ENCODE measurements at places on chromosomes 5 and 9.

GRCh38 chr5:96242571-96242970 is 190.5 kb downstream of the PCSK1 start:
- DNase-seq, result no peak

DNA sequence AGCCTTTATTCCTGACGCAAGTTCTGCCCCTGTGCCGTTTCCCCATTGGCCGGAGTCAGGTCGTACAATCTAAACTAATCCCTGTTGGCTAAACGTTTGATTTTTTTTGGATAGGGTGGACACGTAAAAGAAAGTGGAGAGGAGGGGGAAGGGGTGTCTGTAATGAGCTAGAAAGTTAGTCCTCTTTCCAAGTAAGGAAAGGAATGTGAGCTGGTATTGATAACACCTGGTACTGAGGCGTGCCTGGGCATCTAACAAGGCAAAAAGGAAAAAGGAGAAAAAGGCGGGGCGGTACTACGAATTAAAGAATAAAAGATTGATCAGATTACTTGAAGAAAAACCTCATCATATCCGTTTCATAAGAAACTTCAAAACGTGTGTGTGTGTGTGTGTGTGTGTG is 665.2 kb downstream of the ANXA1 start:
- no peak for DNase-seq

GRCh38 chr9:129151469-129151868 is 26.6 kb downstream of the IER5L start:
- no peak for DNase-seq

GRCh38 chr5:4758550-4758949 is 381.6 kb upstream of the ADAMTS16 start:
- no peak for DNase-seq

DNA sequence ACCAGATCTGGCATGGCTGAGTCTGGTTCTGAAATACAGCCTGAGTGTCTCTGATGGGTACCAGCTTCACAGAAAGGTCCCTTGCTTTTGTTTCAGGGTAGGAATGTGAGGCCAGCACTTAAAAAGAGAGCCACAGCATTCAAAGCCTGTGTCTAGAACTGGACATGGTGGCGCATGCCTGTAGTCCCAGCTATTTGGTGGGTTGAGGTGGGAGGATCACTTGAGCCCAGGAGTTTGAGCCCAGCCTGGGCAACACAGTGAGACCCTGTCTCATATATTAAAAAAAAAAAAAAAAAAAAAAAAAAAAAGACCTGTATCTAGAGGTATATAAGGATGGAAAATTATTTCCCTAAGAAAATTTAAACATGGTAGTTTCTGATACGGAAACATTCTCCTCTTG is 202.3 kb downstream of the GAPVD1 start:
- no peak for DNase-seq

GRCh38 chr5:102130386-102130785 is 165.7 kb downstream of the SLCO4C1 start:
- no peak for DNase-seq

GRCh38 chr5:132069561-132069960 is 4.0 kb upstream of the CSF2 start:
- no peak for DNase-seq

DNA sequence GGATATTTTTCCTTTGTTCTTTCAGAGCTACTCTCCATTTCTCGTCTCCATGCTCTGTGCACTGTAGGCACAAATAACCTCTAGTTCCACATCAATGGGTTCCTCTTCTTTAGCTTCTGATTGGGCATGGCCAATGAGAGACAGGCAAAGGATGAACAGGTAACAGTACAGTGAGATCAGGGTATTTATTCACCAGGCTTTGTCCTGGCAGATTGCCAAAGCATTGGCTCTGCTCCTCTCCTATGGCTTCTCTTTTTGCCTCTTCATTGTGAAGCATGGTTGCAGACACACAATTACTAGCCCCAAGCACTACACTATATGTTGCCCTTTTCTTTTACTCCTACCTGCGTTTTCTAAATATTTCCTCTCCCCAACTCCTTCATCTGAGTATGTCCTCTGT is 215.1 kb upstream of the ARRDC3 start:
- no peak for DNase-seq

- no peak for DNase-seq
Measured at GRCh38 chr5:37859805-37860204, 20.0 kb upstream of the GDNF start.

- DNase-seq, result peak; percentile 27
Measured at GRCh38 chr5:73617510-73618279, 8.3 kb upstream of the ARHGEF28 start.

DNA sequence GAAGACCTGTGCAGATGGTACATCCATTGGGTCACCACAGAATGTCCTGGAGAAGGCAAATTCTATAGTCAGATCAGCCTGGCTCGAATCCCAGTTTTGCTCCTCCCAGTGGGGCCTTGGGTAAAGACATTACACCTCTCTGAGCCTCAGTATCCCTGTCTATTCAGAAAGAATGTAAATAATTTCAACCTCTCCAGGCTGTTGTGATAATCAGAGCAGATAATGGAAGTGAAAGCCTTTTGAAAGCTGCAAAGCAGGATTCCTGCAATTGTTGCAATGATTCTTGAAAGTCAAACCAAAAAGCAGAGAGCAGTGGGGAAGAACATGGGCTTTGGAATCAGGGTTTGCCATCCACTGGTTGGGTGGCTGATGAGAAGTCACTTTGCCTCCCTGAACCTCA is 63.2 kb downstream of the LHX2 start:
- no peak for DNase-seq

GRCh38 chr9:127280880-127281660 is 16.5 kb downstream of the GARNL3 start:
- no peak for DNase-seq

DNA sequence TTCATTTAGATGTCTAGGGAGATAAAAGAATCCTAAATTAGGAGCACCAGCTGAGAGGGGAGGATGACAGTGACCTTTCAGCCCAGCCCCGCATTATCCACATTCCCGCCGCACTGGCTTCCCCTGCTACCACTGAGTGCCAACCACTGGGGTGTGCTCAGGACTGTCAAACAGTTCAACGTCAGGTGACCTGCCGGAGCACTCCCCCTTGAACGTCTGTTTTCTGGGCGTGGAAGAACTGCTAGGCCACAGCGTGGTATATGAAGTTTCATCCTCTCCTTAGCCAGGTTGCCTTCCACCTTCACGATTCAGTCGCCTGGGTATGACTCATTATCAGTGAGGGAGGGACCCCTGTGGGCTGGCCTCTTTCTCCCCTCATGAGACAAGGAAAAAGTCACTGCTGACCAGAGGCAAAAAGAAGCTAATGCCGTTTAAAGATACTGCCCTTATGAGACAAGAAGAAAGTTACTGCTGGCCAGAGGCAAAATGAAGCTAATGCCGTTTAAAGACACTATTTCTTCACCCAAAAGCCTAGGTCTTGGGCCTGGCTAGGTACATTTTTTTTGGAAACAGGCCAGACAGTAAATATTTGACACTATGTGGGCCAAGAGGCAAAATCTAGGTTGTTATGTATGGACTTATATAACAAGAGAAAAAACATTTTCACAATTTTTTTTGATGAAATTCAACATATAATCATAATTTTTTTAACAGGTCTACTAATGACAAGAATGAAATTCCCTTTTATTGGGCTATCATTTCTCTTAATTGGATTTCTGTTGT is 4.6 kb downstream of the NMRK1 start:
- no peak for DNase-seq

- no peak for DNase-seq
Measured at GRCh38 chr5:59097116-59097515, 514.2 kb downstream of the RAB3C start.

DNA sequence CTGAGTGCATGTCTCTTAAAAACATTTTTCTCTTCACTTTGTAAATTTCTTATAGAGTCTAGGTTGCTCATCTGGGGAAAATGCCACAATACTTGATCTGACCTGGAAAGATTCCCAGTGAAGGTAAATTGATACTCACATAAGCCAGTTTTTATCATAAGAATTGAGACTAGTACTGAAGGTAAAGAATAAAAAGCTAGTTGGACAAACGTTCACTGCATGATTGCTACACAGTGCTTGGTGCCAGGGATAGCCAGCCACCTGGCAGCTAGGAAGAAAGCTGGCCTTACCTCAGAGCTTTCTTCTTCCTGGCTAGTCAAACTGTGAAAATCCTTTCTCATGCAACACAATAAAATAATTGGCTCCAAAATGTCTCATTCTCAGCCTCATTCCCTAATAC is 77.1 kb downstream of the MUSK start:
- no peak for DNase-seq

GRCh38 chr5:142981886-142982820 is 212.0 kb downstream of the ARHGAP26 start:
- DNase-seq, result peak; percentile 73

GRCh38 chr5:169171515-169171914 is 129.4 kb downstream of the SLIT3 start:
- DNase-seq, result no peak

GRCh38 chr9:6551136-6551535 is 94.4 kb downstream of the GLDC start:
- DNase-seq, result no peak

DNA sequence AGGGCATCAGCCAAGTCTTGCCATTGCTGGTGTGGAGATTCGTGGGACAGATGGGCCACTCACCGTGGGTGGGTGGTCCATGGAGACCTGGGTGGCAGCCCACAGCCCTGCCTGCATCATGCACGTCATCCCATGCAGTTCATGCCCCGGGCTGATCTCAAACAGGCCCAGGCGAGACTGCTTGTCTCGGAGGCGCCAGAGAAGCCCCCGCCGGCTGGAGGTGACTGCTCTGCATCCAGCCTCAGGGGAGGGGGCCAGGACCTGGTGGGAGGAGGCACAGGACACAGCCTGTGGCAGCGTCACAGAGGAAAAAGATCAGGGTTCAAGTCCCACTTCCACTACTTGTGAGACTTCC is 975 bp downstream of the PIP5KL1 start:
- DNase-seq, result no peak

DNA sequence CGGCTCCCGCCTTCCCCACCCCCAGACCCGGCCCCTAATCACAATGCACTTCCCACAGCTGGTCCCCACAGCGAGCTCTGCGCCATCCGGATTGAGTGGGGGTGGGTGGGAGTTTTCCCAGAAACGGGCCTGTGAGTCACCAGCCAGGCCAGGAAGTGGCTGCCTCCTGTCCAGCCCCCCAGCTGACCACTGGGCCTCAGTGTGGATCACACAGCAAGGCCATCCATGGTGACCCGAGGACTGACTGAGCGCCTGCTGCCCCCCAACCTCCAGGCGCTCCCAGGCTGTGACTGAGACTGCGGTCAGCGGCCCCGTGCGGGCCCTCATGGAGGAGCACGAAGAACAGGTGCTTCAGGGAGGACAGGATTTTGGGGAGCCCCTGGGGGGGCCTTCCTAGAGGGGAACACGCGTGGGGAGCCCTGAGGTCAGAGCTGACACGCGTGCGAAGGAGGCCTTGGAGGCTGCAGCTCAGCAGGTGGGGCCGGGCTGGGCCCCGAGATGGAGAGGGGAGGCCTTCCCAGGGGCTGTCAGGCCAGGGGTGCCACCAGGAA is 48.3 kb upstream of the EGFL7 start:
- peak; percentile 75 for DNase-seq

DNA sequence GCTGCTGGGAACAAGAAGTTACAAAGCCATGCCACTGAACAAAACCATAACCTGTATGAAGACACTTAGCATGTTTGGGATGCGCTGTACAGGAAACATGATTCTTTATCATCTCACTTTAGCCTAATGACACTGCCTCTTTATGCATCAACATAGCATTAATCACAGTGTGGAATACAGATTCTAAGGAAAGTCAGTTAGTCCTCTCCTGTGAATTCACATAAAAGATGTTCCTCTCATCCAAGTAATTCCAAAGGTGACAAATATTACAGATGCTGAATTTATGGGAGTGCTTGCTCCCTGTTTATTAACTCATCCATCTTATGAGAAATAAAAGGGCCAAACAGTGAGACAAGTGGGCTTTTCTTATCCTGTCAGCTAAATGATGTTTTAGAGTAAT is 1677.7 kb downstream of the EFNA5 start:
- no peak for DNase-seq

GRCh38 chr9:20022410-20022809 is 233.6 kb upstream of the SLC24A2 start:
- peak; percentile 39 for DNase-seq

DNA sequence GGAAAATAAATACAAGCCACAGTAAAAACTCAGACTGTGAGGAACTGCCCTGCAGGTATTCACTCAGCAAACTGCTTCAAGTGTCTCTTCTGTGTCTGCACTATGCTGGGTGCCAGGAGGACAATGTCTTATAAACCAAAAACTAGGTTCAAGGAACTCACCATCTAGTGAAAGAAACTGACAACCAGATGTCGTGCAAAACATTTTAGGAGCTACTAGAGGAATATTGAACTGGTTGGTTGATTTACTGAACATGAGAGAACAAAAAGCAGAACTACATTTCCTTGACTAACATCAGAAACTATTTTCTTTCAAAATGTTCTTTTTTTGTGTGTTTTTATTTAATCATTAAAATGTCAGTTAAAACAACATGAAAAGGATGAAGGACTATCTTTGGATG is 35.2 kb downstream of the ZNF366 start:
- DNase-seq, result no peak

- DNase-seq, result no peak
Measured at GRCh38 chr5:109250533-109251329, 159.0 kb downstream of the PJA2 start.

- DNase-seq, result peak; percentile 48
Measured at GRCh38 chr9:111597852-111598732, 1.4 kb downstream of the PTGR1 start.

- DNase-seq, result no peak
Measured at GRCh38 chr9:109385499-109385898, 64.6 kb upstream of the EPB41L4B start.

DNA sequence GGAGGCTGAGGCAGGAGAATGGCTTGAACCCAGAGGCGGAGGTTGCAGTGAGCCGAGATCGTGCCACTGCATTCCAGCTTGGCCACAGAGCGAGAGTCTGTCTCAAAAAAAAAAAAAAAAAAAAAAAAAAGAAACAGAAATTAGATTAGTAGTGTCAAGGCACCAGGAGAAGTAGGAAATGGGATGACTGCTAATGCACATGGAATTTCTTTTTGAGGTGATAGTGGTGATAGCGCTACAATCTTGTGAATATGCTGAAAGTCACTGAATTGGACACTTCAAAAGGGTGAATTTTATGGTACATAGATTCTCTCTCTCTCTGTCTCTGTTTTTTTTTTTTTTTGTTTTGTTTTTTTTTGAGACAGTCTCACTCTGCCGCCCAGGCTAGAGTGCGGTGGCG is 42.1 kb upstream of the SUB1 start:
- no peak for DNase-seq

DNA sequence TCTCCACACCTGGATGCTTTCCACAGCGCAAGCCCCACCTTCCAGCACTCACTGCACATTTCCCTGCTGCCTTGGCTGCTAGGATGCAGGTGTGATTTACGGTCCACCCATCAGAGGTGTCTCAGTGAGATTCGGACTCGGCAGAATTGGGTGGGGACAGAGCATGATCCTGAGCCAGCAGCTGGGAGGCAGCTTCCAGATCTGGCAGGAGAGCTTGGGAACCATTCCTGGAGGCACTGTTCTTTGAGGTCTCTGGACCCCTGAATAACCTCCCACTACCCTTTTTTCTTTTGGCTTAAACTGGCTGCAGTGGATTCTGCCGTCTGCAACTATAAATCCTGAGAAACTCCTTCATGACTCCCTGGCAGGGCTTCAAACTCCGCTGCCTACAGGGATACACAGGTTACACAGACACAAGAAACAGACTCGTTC is 99.6 kb upstream of the PHYKPL start:
- no peak for DNase-seq

GRCh38 chr5:40429258-40430100 is 250.2 kb upstream of the PTGER4 start:
- DNase-seq, result no peak

- DNase-seq, result no peak
Measured at GRCh38 chr5:72394688-72395087, 74.5 kb downstream of the PTCD2 start.

- no peak for DNase-seq
Measured at GRCh38 chr5:168879929-168880328, 300.8 kb upstream of the PANK3 start.

Data from AG08396 (cell line).